ENCODE measurements at places on chromosomes 3 and 15.

- peaks cover 28% of the 10 kb centered on the region for H3K4me1 ChIP-seq
- H3K36me3 ChIP-seq, result no peaks in the 10 kb centered on the region
- no peak for DNase-seq
- no peaks in the 10 kb centered on the region for H3K27me3 ChIP-seq
- H3K27ac ChIP-seq, result peak overlapping the region; percentile 92
Observed at GRCh38 chr3:195155570-195156241, 115.3 kb downstream of the XXYLT1 start.

DNA sequence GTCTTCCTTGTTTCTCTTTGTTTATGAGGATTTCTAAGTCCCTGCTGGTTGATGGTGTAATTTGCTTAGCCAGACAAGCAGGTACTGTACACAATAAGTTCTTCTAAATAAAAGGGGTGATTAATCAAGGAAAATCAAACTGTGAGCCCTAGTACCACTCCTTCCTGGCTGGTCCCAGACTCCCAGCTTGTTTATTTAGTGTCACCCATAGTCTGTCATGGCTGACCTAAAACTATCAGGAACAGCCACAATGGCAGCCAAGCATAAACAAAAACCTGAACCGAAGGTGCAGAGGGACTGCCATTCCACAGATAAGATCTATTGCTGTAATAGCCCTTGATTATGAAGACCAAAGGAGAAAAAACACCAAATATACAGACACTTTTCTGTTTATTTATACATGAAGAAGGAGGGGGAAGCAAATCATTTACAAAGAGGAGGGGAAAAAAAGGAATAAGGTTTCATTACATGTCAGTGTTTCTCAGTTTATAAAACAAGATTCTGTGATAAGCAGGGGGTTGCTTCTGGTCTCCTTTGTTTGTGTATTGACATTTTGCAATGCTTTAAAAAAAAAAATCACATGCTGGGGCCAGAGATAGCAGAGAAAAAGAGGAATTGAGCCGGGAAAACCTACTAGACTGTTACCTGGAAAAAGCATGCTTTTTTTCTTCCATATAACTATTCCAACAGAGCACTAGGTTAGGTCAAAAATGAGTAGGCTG is 182.4 kb upstream of the DPH6 start:
- no peaks in the 10 kb centered on the region for H3K27me3 ChIP-seq
- H3K4me3 ChIP-seq, result no peak overlapping the region
- no peak for DNase-seq
- no peak overlapping the region for H3K27ac ChIP-seq

DNA sequence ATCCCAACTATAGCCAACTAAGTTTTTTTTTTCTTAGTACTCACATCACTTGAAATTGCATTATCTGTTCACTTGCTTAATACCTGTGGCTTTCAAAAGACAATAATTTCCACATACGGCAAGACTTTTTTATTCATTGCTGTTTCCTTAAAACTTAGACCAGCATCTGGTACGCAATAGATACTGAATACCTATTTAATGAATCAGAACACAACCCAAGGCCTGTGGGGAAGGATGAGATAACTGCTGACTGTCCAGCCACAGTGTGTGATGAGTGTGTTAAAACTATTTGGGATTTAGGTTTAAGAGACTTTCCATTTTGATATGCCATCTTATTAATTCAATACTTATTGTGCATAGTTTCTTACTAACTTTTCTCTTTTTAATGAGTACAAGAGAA is 988.7 kb downstream of the NTRK3 start:
- no peak for DNase-seq
- no peaks in the 10 kb centered on the region for H3K27me3 ChIP-seq
- H3K27ac ChIP-seq, result no peak overlapping the region
- no peak overlapping the region for H3K4me3 ChIP-seq

DNA sequence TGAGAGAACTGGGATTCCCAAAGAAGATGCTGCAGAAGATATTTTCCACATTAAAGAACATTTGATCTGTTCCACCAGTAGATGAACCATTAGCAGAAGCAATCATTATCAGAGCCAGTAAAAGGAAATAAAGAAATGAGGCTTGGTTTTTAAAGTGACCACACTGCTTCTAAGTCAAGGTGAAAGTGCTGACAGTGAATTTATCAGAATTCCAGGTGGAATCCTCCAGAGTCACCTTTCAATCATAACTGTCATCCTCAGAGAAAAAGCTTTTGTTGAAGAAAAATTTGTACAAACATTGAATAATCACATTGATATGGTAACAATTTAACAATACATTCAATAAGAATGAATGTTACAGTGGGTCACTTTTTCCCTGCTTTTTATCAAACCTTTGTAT is 99.8 kb downstream of the GREM1 start:
- no peak overlapping the region for H3K27ac ChIP-seq
- H3K36me3 ChIP-seq, result no peaks in the 10 kb centered on the region
- no peak for DNase-seq
- no peaks in the 10 kb centered on the region for H3K27me3 ChIP-seq
- no peak overlapping the region for H3K4me3 ChIP-seq

DNA sequence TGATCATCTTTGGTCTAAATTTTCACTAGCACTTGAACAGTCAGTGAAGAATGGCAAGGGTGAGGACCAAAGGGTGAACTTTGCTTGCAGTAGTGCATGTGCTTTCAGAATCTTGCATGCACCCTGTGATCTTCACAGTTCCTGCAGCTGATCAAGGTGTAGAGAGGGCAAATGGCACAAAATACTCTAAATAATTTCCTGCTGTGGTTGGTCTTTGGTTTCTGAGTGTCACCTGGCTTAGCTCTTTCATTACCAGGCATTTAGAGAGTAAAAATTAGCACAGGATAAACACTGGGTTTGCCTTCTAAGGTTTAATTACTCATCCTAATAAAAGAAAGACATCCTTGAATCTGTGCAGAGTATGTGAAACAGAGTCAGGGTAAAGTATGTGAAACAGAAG is 11.4 kb downstream of the TIPARP start:
- no peak overlapping the region for H3K4me3 ChIP-seq
- H3K36me3 ChIP-seq, result peaks cover 5% of the 10 kb centered on the region
- no peak overlapping the region for H3K27ac ChIP-seq
- no peak for DNase-seq
- H3K27me3 ChIP-seq, result no peaks in the 10 kb centered on the region
- H3K4me1 ChIP-seq, result peaks cover 30% of the 10 kb centered on the region

DNA sequence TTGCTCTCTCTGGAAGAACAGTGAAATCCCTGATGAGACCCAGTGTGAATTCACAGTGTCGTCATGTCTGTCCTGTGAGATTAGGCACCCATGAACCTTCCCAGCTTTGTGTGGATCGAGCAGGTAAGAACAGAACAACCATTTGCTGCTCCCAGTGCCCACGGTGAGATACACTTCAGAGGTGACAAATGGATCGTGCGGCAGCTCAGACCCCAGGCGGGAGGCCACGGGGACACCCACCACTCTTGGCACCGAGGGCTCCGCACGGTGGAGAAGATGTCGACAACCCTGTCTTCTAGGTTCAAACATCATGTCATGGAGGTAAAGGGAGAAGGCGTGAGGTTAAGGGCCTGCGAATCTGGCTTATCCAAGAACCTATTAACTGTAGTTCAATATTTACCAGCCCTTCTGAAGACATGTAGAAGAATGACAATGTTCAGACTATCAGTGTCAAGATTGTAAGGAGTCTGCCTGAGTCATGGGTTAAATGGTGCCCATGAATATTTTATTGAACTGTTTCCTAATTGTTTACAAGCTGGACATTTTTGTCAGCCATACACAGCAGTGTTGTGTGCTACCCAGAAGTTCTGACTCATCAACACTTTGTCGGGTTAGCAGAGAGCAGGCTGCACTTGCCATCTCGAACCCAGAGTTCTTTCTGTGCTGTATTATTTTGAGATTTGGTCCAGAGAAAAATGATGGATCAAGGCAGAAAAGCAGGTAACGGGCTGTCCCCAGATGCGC is 15.5 kb upstream of the PCSK6 start:
- H3K4me1 ChIP-seq, result peaks cover 22% of the 10 kb centered on the region
- H3K27ac ChIP-seq, result no peak overlapping the region
- H3K36me3 ChIP-seq, result no peaks in the 10 kb centered on the region
- H3K27me3 ChIP-seq, result peaks cover 18% of the 10 kb centered on the region

DNA sequence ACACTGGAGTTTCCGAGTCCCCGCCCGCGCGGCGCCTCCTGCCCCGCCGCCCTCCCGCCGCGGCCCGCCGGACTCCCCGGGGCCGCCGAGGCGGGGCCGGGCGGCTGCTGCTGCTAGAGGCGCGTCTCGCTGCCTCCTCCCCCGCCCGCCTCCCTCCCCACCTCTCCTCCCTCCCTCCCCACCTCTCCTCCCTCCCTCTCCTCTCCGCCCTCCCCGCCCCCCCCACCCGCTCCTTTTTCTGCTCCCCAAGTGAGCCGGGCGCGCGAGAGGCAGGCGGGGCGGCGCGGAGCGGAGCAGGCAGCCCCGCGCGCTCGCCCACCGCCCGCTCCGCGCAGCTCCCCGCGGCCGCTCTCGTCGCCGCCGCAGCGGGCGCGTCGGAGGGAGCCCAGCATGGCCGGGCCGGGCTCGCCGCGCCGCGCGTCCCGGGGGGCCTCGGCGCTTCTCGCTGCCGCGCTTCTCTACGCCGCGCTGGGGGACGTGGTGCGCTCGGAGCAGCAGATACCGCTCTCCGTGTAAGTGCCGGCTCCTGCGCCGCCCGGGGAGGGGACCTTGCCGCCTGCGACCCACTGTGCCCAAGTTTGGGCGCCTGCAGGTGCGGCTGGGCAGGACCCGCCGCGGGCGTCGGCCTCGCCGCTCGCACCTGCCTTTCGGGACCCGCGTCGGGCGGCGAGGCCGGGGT is at the start of gene CACNA2D3:
Gene CACNA2D3 (plus strand): TSS at position 229 of the 679 bp plus-strand sequence.
- peak within 1 kb of the TSS; percentile 36 for H3K4me3 ChIP-seq
- no peak within 1 kb of the TSS for H3K27ac ChIP-seq
- H3K27me3 ChIP-seq, result peaks cover 32% of the 10 kb centered on the region
- peak; percentile 25 for DNase-seq
- no peaks in the 10 kb centered on the region for H3K4me1 ChIP-seq

GRCh38 chr3:9157651-9158362 is 91.6 kb downstream of the SRGAP3 start:
- H3K27me3 ChIP-seq, result no peaks in the 10 kb centered on the region
- no peak overlapping the region for H3K27ac ChIP-seq
- DNase-seq, result no peak
- H3K4me3 ChIP-seq, result no peak overlapping the region

DNA sequence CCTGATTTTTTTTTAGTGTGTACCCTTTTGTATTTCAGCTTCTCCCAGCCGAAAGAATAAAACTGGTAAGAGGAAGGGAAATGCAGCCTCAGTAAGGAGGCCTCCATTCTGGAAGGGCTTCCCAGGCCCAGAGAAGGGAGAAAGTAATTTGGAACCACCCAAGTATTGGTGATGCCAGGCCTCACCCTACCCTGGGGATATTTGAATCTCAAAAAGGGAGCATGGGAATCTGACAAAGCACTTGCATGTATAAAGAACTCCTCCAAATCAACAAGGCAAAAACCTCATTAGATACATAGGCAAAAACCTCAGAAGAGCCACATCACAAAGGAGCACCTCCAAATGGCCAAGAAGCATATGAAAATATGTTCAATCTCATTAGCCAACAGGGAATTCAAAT is 68.8 kb upstream of the GLCE start:
- H3K36me3 ChIP-seq, result no peaks in the 10 kb centered on the region
- H3K4me1 ChIP-seq, result peaks cover 30% of the 10 kb centered on the region
- H3K4me3 ChIP-seq, result no peak overlapping the region
- no peak overlapping the region for H3K27ac ChIP-seq

GRCh38 chr15:69591905-69592508 is 139.4 kb downstream of the RPLP1 start:
- H3K4me3 ChIP-seq, result no peak overlapping the region
- H3K4me1 ChIP-seq, result no peaks in the 10 kb centered on the region
- H3K36me3 ChIP-seq, result no peaks in the 10 kb centered on the region
- H3K27ac ChIP-seq, result no peak overlapping the region

DNA sequence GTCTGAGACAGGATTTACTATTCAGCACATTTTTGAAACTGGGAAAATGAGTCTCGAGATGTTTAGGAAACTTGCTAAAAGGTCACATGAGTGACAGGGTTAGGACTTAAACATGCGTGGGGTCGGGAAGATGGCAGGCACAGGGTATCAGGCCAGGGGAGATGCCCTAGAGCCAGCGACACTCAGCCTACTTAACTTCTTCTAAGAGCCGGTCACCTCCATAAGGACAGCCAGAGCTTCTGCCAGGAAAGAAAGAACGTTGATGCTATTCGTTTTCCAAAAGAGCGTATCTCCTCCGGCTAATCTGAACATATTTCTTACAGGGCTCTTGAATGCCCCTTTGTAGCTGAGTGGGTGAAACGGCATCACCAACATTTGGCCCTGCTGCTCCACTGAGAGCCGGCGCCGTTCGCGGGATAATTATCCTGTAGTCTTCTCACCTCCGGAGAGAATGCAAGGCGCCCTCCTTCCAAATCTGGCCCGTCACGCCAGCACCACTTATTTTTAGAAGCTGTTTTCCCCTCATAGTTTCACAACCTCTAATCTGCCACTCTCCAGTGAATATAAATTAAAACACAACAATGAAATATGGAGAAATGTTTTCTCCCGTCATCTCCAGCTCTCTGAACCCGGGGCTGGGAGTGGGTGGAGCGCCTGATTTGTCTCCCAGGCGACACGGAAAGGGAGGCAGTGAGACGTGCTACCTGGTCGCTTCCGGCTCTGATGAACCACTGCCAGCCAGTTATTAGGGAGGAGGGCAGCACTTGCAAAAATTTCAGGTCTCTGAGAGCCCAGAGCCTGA is 58.5 kb downstream of the LIPC start:
- H3K27ac ChIP-seq, result no peak overlapping the region
- H3K36me3 ChIP-seq, result no peaks in the 10 kb centered on the region
- H3K27me3 ChIP-seq, result no peaks in the 10 kb centered on the region
- H3K4me1 ChIP-seq, result peaks cover 23% of the 10 kb centered on the region
- no peak overlapping the region for H3K4me3 ChIP-seq
- no peak for DNase-seq

- no peak overlapping the region for H3K27ac ChIP-seq
- DNase-seq, result no peak
- H3K36me3 ChIP-seq, result no peaks in the 10 kb centered on the region
Observed at GRCh38 chr15:39873978-39874377, 46.1 kb downstream of the GPR176 start.

- no peak overlapping the region for H3K27ac ChIP-seq
- H3K27me3 ChIP-seq, result no peaks in the 10 kb centered on the region
- no peaks in the 10 kb centered on the region for H3K36me3 ChIP-seq
- no peak overlapping the region for H3K4me3 ChIP-seq
- no peaks in the 10 kb centered on the region for H3K4me1 ChIP-seq
Observed at GRCh38 chr15:57355259-57355658, 21.0 kb upstream of the CGNL1 start.

DNA sequence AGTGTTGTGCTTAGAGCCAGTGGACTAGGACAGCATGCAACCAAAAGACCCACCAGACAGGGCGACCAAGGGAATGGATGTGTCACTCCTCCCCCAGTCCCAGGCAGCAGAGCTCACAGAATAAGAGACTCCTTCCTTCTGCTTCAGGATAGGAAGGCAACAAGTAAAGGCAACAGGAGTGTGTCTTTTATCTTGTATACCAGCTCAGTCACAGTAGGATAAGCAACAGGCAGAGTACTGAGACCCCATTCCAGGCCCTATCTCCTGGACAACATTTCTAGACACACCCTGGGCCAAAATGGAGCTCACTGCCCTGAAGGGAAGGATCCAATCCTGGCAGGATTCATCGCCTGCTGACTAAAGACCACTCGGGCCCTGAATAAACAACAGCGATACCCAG is 25.0 kb downstream of the PDCD10 start:
- no peak overlapping the region for H3K4me3 ChIP-seq
- no peak for DNase-seq
- H3K36me3 ChIP-seq, result peaks cover 29% of the 10 kb centered on the region
- no peaks in the 10 kb centered on the region for H3K4me1 ChIP-seq
- H3K27me3 ChIP-seq, result no peaks in the 10 kb centered on the region

GRCh38 chr3:34381243-34381642 is 582.8 kb downstream of the PDCD6IP start:
- H3K27ac ChIP-seq, result no peak overlapping the region
- no peak for DNase-seq
- no peaks in the 10 kb centered on the region for H3K36me3 ChIP-seq

- no peaks in the 10 kb centered on the region for H3K36me3 ChIP-seq
- no peak for DNase-seq
- H3K27me3 ChIP-seq, result no peaks in the 10 kb centered on the region
- H3K27ac ChIP-seq, result no peak overlapping the region
Observed at GRCh38 chr15:60840306-60840702, 361.4 kb upstream of the ICE2 start.

Measured in common myeloid progenitor, CD34-positive (primary cell).